Left ventricle myocardium superior (tissue), 1 donor: ENCODE measurements at places on chromosomes 7 and 10. TPM values are rescaled to one million over a fixed set of nuclear protein-coding genes. Genes with fewer than 3 reads are reported as not detected.

- DNase-seq: no peak
Observed at GRCh38 chr7:17830206-17830605, 110.1 kb downstream of the SNX13 start.

DNA sequence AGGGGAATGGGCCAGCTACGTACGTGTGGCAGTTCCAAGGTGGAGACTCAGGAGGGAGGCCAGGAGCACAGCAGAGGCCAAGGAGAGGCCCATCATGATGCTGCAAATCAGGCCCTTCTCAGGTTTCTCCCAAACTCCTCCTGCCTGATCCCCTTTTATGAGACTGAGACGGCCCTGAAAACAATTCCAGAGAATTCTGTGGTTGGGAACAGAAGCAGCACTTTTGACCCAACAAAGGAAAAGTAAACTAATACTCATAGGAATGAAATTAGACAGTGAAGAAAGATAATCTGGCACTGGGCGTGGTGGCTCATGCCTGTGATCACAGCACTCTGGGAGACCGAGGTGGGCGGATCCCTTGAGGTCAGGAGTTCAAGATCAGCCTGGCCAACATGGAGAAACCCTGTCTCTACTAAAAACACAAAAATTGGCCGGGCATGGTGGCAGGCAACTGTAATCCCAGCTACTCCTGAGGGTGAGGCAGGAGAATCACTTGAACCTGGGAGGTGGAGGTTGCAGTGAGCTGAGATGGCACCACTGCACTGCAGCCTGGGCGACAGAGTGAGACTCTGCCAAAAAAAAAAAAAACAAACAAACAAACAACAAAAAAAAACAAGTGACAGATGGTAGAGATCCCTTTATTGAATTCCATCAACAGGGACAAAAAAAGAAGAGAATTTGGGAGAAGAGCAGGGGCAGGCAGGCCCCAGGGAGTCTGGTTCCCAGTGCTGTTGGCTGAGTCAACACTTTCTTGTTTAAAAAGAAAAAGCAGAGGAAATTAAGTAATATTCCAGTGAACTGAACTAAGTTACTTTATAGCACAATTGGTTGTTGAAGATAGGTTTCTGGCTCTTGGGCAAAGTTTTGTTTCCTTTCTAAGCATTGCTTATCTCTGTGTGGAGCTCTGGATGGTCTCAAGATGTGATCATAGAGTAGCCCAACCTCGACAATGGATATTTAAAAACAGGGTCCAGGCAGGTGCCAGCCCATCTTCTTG is at the start of gene CCL26:
TSS of gene CCL26 (minus strand) at position 131 of the 997 bp plus-strand sequence. CDS start at position 96, 35 bp downstream.
- peak; percentile 65 for DNase-seq

The HOXA6 gene
- total RNA-seq: not detected

The SP8 gene
- not detected for total RNA-seq

GRCh38 chr7:99248391-99249095 is 24.1 kb upstream of the MYH16 start:
- no peak for DNase-seq

DNA sequence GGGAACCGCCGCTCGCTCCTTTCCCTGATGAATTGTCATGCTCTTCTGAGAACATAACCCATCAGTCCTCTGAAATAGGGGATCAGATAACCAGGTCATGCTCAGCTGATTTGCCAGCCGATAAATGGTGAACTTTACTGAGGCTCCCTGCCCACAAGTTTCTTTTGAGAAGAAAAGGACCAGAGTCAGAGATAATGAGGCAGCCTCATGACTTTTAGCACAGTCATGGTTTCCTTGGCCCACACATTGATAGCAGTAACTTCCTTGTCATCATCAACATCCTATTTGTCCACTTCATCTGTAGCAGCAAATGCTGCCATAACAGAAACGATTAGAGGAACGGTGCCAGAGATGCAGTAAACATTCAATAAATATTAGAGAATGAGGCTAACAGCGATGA is 509.0 kb downstream of the GATA3 start:
- no peak for DNase-seq
